COLO829 (cell line): ENCODE measurements at places on chromosomes 5 and 9.
A peak's percentile ranks its signal among the peaks of the same experiment; 100 is the strongest.

- no peak for DNase-seq
These were observed 54.4 kb upstream of the PIK3R1 start for GRCh38 chr5:68161156-68161555.

DNA sequence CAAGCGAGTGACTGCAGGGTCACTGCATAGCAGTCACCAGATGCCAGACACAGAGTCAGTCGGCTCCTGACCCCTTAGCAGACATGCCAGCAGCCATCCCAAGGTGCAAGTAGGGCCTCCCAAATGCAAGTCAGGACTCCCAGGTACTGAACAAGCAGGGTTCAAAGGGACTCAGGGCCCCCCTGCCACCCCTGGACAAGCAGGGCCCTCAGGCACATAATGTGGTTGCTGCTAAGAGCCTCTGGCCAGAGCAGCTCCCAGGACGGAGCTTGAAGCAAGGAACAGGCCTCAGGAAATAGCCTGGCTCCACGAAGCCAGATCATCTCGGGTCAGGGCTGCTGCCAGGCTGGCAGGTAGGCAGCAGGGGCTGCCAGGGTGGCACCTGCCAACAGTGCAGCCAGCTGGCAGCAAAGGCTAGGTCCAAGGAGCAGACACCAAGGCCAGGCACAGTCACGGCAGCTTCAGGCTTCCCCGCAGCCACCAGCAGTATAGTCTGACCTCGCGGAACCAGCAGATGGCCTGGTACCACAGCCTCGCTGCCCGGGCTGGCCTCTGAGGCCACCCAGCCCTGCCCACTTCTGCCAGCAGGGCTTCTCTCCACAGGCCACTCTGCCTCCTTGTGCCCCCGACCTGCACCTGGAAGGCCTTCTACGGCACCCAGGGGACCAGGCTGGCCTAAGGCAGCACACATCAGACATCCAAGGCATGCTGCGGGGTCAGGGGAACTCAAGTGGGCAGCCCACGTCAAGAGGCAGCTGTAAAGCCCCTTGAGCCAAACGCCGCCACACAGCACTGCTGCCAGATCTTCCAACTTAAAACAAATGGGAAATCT is 7.4 kb downstream of the EEIG1 start:
- no peak for DNase-seq

- no peak for DNase-seq
These were observed 821.6 kb downstream of the TLE1 start for GRCh38 chr9:80867731-80868130.

DNA sequence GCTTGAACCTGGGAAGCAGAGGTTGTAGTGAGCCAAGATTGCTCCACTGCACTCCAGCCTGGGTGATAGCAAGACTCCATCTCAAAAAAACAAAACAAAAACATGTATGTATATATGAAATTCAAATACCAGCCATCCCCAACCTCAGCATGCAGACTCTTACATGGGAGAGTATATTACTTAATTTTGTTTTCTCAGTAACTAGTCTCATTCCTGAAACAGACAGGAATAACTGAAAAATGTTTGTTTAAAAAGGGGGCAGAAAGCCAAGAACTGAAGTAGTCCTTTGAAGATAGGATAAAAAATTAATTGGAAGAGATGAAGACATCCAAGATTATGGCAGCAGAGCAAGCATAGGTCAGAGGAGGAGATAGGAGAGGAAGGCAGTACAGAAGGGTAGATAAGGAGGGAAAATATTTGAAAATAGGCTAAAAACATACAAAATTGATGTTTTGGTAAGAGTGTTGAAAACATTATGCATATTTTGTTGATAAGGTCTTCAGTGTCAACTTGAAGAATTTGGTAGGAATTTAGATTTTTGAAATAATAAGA is 309.9 kb downstream of the MAT2B start:
- DNase-seq: no peak

GRCh38 chr5:167011196-167011595 is 1280.2 kb upstream of the WWC1 start:
- no peak for DNase-seq

DNA sequence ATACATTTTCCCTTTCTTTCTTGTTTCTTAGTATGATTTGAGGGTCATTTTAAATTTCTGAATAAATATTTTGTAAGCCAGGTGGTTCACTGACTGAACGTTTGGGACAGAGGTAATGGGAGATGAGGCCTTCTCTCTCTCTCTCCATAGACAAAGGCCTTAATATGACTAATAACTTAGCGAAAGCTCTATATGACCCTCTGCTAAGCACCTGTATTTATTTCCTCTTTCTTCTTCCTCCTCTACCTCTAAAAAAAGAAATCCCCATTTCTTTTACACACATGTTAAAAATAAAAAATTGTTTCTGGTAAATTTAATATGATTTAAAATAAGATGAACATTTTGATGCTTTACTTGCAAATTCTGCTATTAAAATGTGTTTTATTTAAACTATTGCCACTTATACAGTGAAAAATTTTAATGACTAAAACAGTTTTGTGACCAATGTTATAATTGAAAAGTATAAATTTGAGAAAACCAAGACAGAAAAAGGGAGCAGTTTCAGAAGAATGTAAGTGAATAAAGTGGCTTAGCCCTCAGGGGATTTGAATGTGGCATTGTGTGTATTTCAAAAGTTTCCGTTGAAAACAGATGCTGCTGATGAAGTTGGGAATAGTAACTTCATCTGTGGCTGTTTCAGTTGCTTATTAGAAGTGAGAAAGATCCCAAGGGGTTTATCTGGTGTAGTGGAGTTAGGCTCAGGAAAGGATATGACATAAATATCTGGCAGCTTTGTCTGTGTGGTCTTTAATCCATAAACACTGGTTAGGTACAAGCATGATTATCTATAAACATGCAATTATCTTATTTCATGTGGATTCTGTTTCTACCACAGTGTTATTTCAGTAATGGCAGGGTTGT is 128.6 kb upstream of the GRHPR start:
- peak; percentile 65 for DNase-seq

GRCh38 chr5:112625689-112626438 is 111.8 kb upstream of the APC start:
- no peak for DNase-seq
